ENCODE measurements at places on chromosomes 7 and 10. TPM values are rescaled to one million over a fixed set of nuclear protein-coding genes. Genes with fewer than 3 reads are reported as not detected.

ADCYAP1R1 gene
- 6.0 TPM for total RNA-seq

- DNase-seq: no peak
Observed at GRCh38 chr10:3828404-3829155, 43.6 kb upstream of the KLF6 start.

- no peak for DNase-seq
Observed at GRCh38 chr10:35005868-35006267, 84.3 kb downstream of the CUL2 start.

DNA sequence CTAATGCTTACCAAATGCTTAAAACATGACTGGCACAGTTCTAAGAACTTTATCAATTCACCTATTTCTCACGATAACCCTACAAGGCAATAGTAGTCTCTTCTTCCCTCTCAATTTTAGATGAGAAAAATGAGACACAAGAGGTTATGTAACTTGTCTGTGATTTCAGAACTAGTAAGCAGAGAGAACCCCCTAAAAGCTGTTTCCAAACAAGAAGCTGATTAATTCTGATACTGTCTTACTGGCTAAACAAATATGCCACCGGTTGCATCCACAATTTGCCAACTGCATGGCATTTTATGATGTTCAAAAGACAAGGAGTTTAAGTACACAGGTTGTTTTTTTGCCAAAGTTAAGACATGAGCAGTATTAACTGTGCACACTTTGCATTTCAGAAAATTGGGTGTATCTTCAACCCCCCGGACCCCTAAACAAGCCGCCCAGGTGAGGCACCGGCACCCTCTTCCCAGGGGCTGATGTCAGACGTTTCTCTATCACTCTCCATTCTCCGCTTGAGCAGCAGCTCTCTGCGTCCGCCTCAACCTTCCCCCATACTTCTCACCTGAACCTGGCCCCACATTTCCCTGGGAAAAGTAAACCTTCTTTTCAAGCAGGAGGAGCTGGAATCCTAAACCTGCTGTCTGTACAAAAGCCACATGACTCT lies 21.7 kb downstream of the RSU1 start:
- no peak for DNase-seq

- DNase-seq: no peak
Observed at GRCh38 chr10:114188001-114188400, 8.8 kb downstream of the TDRD1 start.

GRCh38 chr10:72059843-72060822 lies 28.2 kb downstream of the SPOCK2 start:
- DNase-seq: no peak

- no peak for DNase-seq
Observed at GRCh38 chr10:103175580-103176285, 17.3 kb downstream of the NT5C2 start.

Data from left ventricle myocardium superior (tissue), 1 donor.